GM03348 (cell line): ENCODE measurements at places on chromosomes 11 and 22.
A peak's percentile ranks its signal among the peaks of the same experiment; 100 is the strongest.

- DNase-seq: peak; percentile 28
Measured at GRCh38 chr11:93529707-93530467, 13.3 kb downstream of the SMCO4 start.

GRCh38 chr22:20964799-20965103 lies 2.3 kb upstream of the AIFM3 start:
- no peak for DNase-seq

GRCh38 chr11:86478348-86478747 lies 103.7 kb downstream of the CCDC81 start:
- DNase-seq: no peak

- DNase-seq: no peak
Measured at GRCh38 chr11:95123556-95123955, 33.9 kb downstream of the ENDOD1 start.

GRCh38 chr11:36060926-36061325 lies 117.1 kb downstream of the LDLRAD3 start:
- DNase-seq: no peak

GRCh38 chr22:43955883-43956782 lies 891 bp downstream of the SAMM50 start:
- DNase-seq: no peak

GRCh38 chr11:94568200-94568599 lies 1.0 kb downstream of the PIWIL4 start:
- no peak for DNase-seq
